ELF-1 (cell line): ENCODE measurements at places on chromosomes 1 and 21.

GRCh38 chr1:45205011-45205909, 1.1 kb downstream of the ZSWIM5 start:
- DNase-seq, result peak; percentile 65

- no peak for DNase-seq
These were observed 42.4 kb upstream of the ESRRG start for GRCh38 chr1:216765346-216766300.

DNA sequence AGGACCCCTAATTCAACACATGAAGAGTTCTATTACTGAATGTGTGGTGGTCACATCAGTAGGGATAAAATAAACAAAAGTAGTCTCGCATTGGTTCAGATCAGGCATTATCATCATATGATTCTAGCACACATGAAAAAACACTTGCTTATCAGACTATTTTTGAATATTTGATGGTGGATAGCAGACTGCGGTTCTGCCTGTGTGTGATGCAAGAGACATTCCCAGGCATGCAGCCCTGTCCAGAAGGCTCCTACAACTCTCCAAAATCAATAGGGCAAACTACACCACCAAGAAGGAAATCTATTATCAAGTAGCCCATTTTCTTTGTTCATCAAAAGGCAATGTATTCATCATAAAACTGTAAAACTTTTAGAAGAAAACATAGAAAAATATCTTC, 304.7 kb downstream of the DUSP10 start:
- DNase-seq, result no peak

DNA sequence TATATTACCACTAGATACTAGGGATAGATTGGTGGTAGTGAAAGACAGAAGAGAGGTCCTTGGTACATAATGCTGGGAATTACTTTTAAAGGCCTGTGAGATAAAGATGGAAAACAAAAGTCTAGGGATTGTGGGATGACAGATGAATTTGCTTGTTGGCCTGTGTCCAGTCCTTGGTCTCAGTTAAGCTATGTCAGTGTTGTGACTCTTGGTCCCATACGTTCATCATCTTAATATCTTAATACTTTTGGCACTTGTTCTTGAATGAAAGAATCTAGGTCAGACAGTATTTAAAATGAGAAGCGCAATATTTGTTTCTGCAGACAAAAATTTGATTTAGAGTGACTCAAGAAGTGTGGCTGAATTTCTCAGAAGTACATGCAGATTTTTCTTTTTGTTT, 7.6 kb downstream of the RPL5 start:
- DNase-seq, result no peak

GRCh38 chr1:116451702-116452101, 78.7 kb downstream of the ATP1A1 start:
- DNase-seq, result no peak

GRCh38 chr1:51963592-51964308, 26.8 kb downstream of the RAB3B start:
- DNase-seq, result no peak

DNA sequence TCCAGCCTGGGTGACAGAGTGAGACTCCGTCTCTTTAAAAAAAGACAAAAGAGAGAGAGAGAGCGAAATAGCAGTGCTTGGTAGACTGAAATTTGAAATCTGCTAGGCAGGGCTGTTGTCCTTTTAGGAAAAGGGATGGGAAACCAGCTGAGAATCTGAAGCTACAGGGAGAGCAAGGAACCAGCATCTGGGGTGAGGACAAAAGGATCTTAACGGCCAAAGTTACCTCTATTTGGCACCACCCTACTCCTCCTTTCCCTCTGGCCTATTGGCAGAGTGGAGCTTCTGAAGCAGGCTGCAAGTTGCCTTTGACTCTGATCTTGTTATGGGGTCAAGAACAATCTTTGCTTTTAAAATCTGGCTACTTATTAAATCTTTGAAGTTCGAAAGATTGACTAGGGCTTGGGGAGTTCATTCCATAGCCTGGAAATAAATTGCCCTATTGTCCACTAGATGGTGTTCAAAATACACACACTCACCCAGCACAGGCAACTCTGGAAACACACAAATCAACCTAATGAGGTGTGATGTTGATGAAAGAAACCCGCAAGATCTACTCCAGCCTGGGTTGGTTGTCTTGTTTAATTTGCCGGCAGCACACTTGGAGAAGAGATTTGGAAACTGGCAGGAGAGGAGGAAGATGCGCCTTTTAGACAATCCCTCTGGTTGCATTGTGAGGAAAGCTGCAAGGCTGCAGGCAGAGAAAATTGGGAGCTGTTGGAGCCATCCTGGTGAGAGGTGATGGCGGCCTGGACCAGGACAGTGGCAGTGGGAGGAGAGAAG, 16.5 kb upstream of the PARP1 start:
- peak; percentile 60 for DNase-seq

- no peak for DNase-seq
These were observed 112.8 kb downstream of the RIPK4 start for GRCh38 chr21:41653954-41654491.

GRCh38 chr1:161382214-161383019, 14.7 kb upstream of the CFAP126 start:
- DNase-seq, result no peak

DNA sequence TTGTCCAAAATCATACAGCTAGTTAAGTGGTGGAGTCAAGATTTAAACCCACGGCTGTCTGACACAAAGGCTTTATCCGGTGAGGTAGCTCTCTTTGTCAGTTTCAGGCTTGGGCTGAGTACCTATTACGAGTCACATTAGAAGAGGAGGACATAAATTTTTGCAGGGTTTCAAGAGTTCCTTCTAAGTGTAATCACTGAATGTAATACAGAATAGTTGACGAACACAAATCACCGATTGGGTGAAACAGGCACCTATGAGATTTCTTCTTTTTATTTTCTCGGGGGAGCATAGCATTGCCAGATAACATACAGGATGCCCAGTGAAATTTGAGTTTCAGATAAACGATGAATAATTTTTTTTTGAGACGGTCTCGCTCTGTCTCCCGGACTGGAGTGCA, 847 bp downstream of the PSMD4 start:
- no peak for DNase-seq

GRCh38 chr1:29120947-29121485, 2.7 kb downstream of the TMEM200B start:
- DNase-seq, result peak; percentile 89

- DNase-seq, result no peak
These were observed 20.2 kb downstream of the S100A16 start for GRCh38 chr1:153592748-153593147.
